ENCODE measurements at places on chromosomes 1 and 21. TPM values are rescaled to one million over a fixed set of nuclear protein-coding genes. Genes with fewer than 3 reads are reported as not detected.

ARID1A gene
- 33.6 TPM for total RNA-seq

NT5C1A gene
- total RNA-seq = not detected

CGN gene
- total RNA-seq = 1.8 TPM

S100A12 gene
- not detected for total RNA-seq

PRR9 gene
- total RNA-seq = not detected
